Esophagus squamous epithelium (tissue), 5 donors: ENCODE measurements at places on chromosomes 3 and 15.

GRCh38 chr3:52817860-52818259 lies 12.6 kb downstream of the ITIH4 start:
- DNase-seq, result no peak

- DNase-seq, result no peak
Measured at GRCh38 chr15:62090988-62091387, 24.2 kb downstream of the C2CD4A start.

DNA sequence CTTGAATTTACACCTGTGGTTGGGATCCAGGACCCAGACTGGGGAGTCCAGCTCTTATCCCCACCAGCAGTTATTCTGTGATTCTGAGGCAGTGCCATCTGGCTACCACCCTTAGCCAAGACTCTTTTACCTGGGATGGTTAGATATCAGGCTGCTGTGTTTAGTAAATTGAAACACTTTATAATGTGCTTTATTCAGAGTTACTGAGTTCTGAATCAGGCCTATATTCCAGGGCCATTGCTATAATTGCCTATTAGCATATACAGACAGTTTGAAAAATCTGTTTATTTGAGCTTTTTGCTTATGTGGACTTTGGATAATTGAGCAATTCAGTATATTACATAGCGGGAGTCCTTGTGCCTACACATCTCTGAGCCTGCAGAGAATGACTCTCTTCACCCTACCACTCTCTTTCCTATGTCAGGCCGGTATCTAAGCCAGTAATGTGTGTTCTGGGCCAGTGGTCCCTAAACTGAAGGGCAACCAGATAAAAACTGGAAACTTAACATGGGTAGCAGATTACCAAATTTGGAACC lies 45.4 kb upstream of the TRAK1 start:
- DNase-seq, result no peak

- DNase-seq, result no peak
Measured at GRCh38 chr15:70615435-70616310, 147.7 kb downstream of the UACA start.

DNA sequence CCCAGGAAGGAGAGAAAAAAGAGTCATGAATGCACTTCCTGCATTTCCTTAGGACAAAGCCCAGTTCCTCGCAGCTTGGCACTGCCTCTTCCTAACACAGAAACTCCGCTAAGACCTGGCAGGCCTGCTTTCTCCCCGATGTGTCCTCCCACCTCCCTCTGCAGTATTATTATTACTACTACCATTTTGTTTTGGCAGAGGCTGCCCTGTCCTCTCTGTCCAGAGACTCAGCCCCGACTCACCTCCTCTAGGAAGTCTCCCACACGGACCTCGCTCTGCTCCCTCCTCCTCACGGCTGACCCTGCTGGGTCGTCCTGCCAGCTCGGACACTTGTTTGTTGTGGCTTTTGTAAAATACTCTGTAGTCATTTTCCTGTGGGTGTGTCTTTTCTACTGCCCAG lies 107.2 kb upstream of the HACD2 start:
- DNase-seq, result no peak

DNA sequence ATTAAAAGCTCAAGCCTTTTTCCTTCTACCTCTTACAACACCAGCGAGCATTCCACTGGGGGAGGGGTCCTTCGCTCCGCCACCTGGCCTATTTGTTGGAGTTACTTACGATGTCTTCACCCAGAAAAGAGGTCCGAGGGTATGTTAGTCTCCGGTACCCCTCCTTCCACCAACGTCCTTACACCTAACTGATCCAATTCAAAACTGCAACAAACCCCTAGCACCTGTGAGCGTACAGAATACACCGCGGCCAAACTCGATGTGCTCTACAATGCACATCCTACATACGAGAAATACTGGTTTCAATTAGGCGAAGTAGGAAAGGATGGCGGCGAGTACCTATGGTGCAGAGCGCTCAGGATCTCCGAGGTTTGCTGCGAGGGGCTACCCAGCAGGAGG lies 944 bp downstream of the SLITRK3 start:
- no peak for DNase-seq

DNA sequence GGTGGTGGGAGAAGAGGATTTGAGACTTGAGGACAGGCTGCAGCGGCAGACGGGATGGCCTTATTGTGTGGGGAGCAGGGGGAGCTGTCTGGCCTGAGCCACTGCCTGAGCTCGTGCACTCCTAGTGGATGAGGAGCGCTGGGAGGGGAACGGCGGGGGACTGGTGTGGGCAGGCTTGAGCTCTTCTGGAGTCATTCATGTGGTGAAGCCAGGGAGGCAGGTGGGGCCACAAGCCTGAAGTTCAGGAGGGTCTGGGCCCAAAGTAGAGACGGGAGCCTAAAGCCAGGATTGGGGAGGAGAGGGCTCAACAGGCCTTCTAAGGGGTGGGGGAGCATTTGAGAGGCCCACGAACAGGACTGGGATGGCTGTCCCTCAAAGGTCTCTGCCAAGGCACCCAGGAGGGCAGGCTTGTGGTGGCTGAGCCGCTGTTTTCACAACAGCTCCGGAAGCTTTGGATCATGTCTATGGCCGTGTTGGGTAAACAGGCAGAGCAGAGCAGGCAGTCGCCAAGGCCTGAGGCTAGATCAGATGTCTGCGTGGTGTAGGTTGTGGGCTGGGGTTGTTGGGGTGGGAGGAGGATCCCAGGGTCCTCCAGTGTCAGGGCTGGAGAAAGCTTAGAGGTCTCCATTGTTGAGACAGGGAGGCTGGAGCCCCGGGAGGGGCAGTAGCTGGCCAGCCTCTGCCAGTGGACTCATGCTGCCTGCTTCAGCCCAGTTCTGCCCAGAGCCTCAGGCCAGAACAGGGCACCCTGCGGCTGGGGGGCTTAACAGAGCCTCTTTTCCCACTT lies 8.2 kb downstream of the PRKCD start:
- DNase-seq, result no peak

- no peak for DNase-seq
Measured at GRCh38 chr3:121473001-121473400, 72.8 kb downstream of the POLQ start.

- no peak for DNase-seq
Measured at GRCh38 chr15:59180945-59181600, 25.6 kb upstream of the LDHAL6B start.

DNA sequence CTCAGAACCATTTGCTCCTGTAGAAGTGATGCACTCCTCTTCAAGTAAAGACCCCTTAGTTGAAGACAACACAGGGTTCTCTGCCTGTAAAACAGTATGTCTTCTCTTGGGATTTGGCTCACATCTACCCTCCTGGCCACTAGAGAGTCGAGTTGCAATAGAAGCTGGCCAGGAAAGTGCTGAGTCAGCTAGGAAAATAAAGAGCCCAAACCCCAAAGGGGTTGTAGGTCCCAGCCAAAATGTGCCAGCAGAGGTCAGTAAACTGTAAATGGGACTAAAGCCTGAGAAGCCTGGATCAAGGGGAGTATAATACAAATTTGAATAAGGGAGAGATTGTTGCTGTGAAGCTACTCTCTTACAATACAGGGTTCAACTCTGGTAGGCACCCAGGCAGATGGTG lies 37.2 kb upstream of the THBS1 start:
- no peak for DNase-seq

- no peak for DNase-seq
Measured at GRCh38 chr15:31571676-31572075, 245.0 kb downstream of the KLF13 start.

- DNase-seq, result no peak
Measured at GRCh38 chr15:35738370-35738769, 192.4 kb upstream of the DPH6 start.

- DNase-seq, result no peak
Measured at GRCh38 chr15:80838012-80838411, 58.8 kb downstream of the CEMIP start.

GRCh38 chr3:55333046-55333445 lies 154.1 kb downstream of the WNT5A start:
- DNase-seq, result no peak

DNA sequence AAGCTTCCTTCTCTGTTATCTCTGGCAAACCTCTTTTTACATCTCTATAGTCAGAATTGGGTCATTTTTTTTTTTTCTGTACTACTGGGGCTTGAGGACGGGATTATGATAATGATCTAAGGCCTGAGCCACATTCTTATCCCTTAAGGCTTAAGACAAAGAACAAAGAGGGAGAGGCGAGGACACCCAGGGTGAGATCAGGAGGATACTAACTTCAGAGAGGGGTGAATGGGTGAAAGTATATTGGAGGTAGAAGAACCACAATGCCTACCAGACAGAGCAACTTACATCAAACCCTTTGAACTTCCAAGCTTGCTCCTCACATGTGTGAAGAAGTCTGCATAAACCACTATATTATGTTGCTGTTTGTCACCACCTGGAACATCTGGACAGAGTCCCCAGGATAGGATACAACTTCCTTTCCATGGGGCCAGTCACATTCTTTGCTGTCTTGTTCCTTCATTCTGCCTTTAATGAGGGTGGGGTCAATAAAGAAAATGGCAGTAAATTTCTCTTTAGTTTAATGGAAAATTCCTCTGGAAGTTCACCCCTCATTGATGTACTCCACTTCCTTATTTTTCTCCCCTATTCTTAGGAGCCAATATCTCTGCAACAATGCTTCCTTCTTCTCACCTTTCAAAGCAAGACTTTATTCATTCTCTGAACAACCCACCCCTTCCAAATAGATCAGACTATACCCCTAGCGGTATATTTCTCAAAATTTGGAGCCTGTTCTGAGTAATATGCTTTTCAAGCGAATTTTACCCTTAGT lies 9.1 kb upstream of the PDCD6IP start:
- no peak for DNase-seq

DNA sequence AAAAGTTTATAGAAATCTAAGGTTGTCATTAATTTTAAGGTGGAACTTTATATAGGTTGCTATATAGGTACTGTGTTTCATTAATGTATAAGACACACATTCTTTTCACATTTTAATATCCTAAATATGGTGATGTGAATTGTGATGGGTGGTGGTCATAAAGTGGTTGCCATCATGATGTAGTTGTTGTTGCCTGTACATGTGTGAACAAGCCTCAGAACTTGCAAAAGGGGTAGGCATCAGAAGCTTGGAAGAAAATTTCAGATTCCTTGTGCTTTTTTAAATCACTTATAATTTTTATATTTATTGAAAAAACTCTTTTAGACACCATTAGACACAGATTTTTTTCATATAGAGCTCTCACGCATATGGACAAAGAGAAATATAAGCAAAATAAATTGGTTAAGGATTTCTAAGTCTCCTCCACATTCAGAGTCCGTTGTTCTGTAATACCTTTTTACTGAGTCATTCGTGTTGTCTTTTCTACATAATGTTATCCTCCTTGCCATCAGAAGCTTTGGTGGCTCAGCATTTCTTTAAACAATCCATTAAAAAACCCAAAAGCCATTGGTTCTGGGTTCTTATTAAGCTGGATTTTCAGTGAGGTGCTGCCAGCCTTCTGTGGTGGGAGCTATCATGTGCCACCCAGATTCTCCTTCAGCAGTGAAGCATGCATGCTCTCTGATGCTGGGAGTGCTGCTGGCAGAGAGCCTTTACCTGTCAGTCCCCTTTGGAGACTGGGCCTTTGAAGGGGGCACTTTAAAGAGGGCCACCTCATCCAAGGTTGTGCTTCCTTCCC lies 140.4 kb upstream of the GALNT15 start:
- no peak for DNase-seq

DNA sequence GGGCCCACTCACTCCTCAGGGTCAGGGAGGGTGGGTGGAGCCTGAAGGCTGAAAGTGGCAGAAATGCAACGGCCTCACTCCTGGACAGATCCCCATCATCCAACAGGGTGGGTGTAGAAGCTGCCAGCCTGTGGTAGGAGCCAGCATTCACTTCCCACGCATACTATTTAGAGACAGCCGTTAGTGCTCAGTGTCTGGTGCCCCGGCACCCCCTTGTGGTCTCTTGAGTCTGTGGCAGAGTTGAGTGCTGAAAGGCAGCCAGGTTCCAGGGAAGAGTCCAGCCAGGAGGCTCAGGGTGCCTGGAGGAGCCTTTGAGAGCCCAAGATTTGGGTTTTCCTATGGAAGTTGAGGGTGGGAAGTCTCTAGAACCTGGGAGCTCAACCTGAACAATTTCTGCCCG lies 2.1 kb upstream of the GNAT1 start:
- no peak for DNase-seq

DNA sequence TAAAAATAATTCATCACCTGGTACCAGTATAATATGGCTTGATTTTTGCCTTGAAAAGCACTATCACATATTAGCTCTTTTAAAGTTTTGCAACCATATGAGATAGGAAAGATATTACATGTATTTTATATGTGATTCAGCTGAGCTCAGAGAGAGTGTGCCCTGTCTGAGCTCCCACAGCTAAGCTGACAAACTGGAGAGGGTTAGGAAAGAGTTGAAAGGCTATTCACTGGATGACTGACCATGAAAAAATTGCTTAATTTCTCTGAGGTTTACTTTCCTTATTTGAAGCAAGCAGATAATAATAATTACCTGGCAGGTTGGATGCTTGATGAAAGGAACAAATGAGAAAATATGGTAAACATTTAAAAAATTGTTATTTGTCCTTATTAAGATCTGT lies 97.4 kb upstream of the CCDC80 start:
- DNase-seq, result no peak

GRCh38 chr15:99006146-99006545 lies 1.4 kb downstream of the PGPEP1L start:
- no peak for DNase-seq

GRCh38 chr3:52240886-52241370 lies 2.0 kb upstream of the TWF2 start:
- no peak for DNase-seq

DNA sequence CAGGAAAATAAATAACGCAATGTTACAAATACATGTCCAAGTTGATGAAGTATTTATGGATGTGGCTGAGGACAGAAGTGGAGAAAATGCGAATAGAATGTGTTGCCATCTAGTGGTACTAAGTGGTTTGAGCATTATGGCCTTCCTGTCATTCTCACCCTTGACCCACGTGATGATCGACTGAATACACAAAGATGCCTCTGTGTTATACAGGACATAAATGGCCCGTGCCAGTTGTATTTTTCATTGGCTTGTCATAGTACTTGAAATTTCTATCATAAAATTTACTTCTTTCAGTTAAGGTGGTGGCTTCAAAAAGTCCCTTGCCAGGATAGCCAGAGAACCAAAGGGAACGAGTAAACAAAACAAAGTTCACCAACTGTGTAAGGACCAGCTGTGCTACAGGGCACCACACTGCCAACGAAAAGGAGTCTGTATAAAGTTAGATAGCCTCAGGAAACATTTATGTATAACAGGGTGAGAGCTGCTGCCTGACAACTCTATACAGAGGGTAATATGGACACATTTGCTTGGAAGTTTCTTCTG lies 103.7 kb downstream of the MYH15 start:
- no peak for DNase-seq

DNA sequence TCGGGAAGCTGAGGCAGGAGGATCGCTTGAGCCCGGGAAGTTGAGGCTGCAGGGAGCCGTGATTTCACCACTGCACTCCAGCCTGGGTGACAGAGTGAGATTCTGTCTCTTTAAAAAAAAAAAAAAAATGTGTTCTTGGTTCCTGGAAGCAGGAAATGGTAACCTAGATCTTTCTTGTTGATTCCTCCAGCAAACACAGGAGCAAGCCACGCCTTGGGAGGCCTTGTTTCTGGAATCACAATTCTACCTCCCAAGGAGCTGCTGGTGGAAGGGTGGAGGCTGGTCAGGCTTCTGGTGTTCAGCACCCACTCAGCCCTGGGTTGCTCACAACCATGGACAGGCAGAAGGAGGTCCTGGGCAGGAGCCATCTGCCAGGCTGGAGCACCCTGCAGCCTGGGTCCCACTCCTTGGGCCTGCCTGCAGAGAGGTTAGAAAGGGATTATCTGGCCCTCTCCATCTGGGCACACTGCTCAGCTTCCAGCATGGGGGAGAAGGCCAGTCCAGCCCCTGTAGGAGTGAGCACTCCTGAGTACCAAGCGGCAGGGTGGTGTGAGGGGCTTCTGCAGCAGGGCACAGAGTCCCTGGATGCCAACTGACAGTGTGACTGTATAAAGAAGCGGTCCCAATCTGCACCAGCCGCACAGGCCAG lies 65.6 kb downstream of the ABTB1 start:
- no peak for DNase-seq
